ENCODE measurements at places on chromosomes 5 and 9.

- no peak for DNase-seq
These were observed 109.9 kb downstream of the YIPF5 start for GRCh38 chr5:144060598-144060997.

- no peak for DNase-seq
These were observed 248.6 kb downstream of the RFX3 start for GRCh38 chr9:3277200-3277599.

GRCh38 chr5:5739490-5739945, 317.0 kb downstream of the ICE1 start:
- no peak for DNase-seq

DNA sequence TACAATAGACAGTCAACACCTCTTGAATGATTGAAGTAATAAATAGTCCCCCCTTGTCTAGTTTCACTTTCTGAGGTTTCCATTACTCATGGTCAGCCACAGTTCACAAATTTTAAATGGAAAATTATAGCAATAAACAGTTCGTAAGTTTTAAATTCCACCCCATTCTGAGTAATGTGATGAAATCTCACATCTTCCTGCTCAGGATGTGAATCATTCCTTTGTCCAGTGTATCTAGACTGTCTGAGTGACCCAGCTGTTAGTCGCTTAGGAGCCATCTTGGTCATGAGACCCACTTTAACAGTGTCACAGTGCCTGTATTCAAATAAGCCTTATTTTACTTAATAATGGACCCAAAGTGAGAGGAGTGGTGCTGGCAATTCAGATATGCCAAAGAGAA, 311.6 kb upstream of the PRR16 start:
- DNase-seq, result no peak

DNA sequence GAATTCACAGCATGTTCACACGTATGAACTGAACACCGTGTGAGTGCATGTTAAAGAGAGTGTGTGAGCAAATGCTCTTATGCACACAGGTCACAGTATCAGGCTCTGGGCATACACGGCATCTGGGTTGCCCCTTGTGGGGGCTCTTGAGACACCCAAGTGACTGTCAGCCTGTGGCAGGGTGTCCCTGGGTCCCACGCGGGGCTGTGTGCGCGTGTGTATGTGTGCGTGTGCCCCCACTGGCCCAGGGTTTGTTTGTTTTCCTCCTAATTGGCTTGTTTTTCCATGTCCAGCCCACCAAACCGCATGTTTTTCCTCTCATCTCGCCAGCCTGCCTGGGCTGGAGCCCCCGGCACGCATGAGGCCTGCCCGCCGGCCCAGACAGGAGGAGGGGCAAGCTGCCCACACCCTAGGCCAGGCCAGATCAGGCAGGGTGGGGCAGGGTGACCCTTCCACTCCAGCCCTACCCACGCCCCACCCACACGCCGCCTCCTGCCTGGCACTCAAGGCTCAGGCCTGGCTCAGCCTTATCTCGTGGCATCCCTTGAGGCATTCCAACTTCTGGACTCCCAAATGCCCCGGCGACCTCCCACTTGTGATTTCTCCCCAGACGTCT, 28.8 kb downstream of the CNTFR start:
- no peak for DNase-seq

GRCh38 chr5:149141957-149142851, 911 bp downstream of the ABLIM3 start:
- peak; percentile 16 for DNase-seq

GRCh38 chr5:3361811-3362605, 233.6 kb upstream of the IRX1 start:
- no peak for DNase-seq

- DNase-seq, result no peak
These were observed 61.2 kb upstream of the ZFR start for GRCh38 chr5:32505756-32506155.

GRCh38 chr9:128636024-128636390, 20.6 kb downstream of the DYNC2I2 start:
- DNase-seq, result peak; percentile 79

- DNase-seq, result no peak
These were observed 81.6 kb downstream of the NTNG2 start for GRCh38 chr9:132243156-132244074.

- DNase-seq, result no peak
These were observed 15.4 kb upstream of the ARL15 start for GRCh38 chr5:54325610-54326311.

DNA sequence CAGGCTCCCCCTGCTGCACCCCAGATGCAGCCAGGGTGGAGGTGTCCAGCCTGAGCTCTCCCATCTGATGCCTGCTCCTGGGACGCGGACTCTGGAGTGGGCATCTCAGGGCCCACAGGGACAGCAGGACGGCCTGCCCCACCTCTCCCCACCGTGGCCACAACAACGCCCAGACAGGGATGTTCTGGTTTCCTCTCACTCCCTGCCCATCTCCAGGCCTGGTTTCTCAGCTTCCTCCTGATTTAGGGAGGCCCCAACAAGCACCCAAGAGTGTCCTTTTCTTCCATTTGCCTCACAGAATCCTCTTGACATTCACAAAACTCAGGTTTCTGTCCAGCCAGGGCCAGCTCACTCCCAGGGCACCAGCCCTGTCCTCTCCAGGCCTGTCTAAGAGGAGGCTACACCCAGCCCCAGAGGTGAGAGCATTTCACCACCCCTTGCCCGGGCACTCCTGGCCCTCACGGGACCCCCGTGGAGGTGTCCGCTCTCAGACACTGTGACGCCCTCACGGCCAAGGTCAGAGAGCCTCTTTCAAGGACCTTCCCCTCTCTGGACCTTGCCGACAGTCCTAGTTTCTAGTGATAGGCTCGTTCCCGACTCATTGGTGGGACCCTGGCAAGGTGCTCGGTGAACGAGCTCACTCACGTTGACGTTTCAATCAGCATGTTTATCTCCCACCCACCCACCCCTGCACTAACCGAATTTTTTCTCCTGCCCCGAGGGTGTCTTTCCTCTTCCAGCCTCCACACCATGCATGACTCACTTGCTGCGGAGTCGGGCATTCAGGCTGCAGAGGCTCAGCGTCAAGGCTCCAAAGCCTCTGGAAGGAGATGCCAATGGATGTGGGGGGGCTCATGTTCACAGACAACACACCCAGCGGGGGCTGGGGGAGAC, 62.0 kb upstream of the UNC5A start:
- DNase-seq, result no peak

- DNase-seq, result no peak
These were observed 76.0 kb downstream of the COL15A1 start for GRCh38 chr9:99019510-99020331.

DNA sequence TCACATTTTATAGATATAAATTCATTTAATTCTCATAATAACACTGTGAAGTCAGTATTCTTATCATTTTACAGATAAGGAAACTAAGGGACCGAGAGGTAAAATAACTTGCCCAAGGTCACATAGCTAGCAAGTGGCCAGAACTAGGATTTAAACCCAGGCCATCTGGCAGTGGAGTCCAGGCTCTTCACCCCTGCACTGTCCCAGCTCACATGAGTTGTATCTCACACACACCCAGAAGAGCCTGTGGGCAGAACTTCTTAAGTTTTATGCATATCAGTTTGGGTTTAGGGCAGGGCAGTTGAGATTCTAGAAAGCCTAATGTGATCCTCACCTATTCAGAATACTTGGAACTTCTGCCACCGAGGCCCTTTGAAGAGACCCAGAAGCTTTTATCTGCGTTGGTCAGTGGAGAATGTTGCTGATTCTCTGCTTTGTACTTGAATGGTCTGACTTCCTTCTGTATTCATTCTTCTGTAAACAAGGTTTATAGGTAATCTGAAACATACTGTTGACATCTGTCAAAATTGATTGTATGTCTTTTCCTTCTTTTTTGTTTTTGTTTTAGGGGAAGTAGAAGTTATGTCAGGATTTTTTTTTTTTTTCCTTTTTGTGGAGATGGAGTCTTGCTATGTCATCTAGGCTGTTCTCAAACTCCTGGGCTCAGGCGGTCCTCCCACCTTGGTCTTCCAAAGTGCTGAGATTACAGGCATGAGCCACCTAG, 75.8 kb downstream of the KIAA1958 start:
- no peak for DNase-seq

- no peak for DNase-seq
These were observed 166.0 kb downstream of the ADAMTS12 start for GRCh38 chr5:33725806-33726205.

DNA sequence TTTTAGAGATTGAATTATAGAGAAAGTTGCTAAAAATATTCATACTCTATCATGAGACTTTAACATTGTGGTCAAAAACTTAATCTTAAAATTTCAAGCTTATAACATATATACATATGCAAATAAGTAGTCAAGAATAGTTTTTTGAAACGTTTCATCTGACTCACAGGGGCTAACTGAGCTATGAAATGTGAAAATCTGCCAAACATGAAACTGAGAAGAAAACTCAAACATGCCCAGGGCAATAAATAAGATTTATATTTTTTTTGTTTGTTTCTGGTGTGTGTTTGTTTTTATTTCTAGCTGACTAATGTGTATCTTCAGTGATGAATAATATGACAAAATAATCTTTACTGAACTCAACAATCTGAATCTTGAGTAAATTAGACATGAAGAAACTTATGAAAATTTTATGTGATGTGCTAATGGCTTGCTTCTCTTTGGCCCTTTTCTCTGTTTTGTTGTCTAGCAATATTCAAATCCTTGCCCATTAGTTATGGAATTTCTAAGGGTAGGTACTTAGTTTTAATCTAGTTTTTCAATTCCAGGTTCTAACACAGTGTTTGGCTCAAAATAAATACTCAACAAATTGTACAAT, 99.9 kb downstream of the FAM174A start:
- DNase-seq, result no peak

Measured in ACHN (cell line).